ENCODE measurements at places on chromosomes 13 and 19. TPM values are rescaled to one million over a fixed set of nuclear protein-coding genes. Genes with fewer than 3 reads are reported as not detected.

DNA sequence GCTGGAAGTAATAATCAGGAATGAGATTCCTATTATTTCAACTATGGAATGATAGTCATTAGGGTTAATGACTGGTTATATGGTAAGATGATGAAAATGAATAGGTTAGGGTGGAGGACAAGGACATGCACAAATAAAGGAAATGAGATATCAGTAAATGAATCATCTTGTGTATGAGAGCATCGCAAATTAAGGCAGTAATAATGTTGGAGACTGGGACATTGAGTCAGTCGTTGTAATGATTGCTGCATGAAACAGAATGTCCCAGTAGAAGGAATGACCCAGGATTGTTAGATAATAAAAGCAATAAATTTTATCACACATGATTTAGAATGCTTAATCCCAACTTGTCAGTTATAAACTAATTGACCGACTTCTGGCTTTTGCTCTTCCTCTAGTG lies 1733.7 kb upstream of the PCDH20 start:
- DNase-seq = no peak

DNA sequence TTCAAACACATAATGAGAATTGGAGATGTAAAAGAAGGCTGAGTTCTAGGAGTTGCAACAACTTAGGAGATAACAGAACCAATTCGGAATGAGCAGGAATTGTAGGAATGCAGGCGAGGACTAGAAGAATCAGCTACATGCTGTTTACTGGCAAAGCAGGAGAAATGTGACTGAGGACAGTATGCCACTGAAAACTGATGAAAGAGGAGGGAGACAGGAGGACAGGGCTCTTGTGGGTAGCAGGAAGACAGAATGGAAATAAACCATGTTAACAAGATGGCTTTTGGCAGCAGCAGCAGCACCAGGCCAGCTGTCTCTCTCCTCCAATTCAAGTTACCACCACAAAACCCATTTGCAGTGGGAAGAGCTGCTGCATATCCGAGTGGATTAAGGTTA lies 91.0 kb upstream of the SLC15A1 start:
- no peak for DNase-seq

DNA sequence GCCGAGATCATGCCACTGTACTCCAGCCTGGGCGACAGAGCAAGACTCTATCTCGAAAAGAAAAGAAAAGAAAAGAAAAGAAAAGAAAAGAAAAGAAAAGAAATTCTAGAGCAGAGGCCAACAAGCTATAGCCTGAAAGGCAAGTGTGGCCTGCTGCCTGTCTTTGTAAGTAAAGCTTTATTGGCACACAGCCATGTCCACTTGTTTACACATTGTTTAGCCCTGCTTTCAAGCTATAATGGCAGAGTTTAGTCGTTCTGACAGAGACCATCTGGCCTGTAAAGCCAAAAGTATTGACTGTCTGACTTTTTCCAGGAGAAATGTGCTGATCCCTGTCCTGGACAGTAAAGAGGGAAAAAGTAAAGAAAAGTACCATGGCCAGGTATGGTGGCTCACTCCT lies 18.3 kb downstream of the NWD1 start:
- DNase-seq = no peak

DNA sequence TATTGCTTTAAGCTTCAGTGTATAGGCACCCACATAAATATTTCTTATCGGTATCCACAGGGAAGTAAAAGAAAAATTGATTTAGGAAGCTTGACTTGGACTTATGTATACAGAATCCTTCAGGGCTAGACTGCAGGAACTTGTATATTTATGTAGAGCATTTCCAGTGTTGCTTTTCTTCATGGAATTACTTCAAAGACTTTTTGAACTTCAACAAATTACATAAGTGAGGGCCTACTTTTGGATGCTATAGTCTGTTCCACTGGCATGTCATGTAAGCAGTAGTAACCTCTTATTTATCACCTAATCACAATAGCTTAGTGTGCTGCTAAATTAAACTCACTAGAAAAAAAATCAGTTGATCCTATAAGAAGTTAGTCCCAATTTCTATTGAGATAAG lies 557.9 kb upstream of the SLITRK6 start:
- DNase-seq = no peak

DNA sequence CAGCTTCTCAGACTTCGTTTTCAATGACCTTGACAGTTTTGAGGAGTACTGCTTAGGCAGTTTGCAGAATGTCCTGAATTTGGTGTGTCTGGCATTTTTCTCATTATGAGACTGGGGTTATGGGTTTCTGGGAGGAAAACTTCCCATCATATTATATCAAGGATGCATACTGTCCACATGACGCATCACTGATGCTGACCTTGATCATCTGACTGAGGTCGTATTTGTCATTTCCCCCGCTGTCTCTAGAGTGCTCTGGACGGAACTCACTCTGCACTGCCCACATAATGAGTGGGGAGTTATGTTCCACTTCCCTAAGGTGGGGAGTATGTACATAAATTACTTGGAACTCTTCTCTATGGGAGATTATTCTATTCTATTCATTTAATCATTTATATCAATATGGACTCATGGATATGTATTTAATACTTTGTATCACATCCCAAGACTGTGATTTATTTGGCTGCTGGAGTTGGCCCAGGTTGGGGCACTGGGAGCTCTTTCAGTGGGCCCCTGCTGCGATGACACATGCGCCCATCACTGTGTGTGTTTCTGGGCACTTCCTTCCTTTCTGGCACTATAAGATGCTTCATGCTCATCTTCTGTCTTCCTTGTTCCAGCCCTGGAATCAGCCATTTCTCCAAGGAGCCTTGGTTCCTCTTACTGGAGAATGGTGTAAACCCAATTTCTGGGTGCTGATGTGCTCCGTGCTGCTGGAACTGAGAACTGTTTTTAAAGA lies 138.6 kb downstream of the MIPEP start:
- no peak for DNase-seq

DMPK gene
- 95.0 TPM for total RNA-seq

DHDH gene
- total RNA-seq = not detected

DNA sequence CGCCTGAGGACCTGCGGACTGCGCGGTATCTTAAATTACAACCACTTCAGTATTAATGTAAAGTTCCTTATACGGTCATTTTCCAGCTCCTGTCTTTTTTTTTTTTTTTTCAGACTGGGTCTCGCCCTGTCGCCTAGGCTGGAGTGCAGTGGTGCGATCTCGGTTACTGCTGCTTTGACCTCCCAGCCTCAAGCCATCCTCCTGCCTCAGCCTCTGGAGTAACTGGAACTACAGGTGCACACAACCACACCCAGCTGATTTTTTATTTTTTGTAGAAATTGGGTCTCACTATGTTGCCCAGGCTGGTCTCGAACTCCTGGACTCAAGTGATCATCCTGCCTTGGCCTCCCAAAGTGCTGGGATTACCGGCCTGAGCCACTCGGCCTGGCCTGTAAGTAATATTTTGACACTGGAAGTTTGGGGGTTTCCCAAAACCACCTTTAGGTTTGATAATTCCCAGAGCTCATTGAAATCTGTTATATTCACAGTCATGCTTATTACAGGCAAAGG lies 406 bp upstream of the EID2B start:
- no peak for DNase-seq

DNA sequence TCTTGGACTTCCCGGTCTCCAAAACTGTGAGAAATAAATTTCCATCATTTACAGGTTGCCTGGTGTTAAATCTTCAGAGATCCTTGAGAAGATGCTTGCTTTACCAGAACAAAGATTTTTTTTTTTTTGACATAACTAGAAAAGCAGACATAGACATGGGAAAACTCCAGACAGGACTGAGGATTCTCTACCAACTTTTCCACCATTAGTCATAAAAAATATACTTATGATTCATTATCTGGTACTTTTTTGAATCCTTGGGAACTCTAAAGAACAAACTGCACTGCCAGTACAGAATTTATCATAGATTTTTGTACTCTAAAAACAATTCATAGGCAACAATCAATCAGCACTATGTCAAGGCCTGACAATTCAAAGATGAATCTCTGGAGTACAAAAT lies 487.6 kb downstream of the EFNB2 start:
- no peak for DNase-seq

DIAPH3 gene
- 20.7 TPM for total RNA-seq

- no peak for DNase-seq
These were observed 10.5 kb downstream of the NAXD start for GRCh38 chr13:110625771-110626321.

DNA sequence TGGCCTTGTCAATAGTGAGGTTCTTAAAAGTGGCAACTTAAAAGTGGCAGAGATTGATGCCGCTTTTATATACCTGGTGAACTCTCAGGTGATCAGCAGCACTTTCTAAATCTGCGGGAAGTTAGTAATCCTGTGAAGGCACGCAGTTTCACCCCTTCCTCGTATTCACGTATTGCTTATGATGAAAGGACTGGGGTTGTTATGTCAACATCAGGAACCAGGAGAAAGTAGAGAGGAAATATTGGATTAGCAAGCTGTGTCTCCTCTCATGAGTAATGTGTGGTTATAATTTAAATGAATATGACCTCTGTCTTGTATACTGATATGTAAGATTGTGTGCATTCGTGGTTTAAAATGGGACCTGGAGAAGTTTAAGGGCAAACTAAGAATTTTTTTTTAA lies 544.6 kb downstream of the SLITRK6 start:
- DNase-seq = no peak

- peak; percentile 92 for DNase-seq
These were observed 40.8 kb downstream of the BBC3 start for GRCh38 chr19:47190167-47190727.

KLHL1 gene
- total RNA-seq = not detected

COMP gene
- 10.6 TPM for total RNA-seq

CLEC17A gene
- not detected for total RNA-seq

DNA sequence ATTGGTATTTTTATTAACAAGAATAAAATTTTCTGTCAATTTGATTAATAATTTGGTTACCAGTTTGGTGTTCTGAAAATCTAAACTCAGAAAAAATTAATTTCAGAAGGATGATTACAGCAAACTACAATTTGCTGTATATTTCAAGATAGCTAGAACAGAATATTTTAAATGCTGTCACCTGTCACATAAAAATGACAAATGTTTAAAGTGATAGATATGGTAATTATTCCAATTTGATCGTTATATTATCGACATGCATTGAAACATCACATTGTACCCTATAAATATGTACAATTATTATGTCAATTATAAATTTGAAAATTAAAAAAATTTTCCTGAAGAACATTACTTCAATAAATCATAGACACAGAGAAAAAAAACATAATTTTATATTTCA lies 56.9 kb upstream of the SLITRK5 start:
- DNase-seq = no peak

- no peak for DNase-seq
These were observed 87.0 kb upstream of the HTR2A start for GRCh38 chr13:46983881-46984280.

CFAP97D2 gene
- not detected for total RNA-seq

GRCh38 chr19:58196901-58197616 lies 14.2 kb downstream of the ZNF274 start:
- DNase-seq = no peak

TJP3 gene
- not detected for total RNA-seq

DNA sequence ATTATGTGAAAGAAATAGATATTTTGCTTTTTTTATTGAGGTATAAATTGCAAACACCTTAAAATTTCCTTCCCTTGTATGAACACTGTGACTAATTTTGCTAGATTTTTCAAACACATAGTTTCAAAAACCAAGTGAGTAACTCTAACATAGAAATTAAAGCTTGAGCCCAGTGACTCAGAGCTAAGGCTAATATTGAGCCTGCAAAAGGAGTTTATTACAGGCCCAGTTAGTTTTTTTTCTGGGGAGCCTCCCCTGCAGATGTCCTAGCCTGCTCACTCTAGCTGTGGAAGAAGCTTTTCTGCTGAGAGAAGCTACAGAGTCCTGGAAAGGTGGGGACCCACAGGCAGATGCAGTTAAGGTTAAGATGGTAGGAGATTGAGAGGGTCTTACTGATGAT lies 3.4 kb downstream of the ZNF430 start:
- no peak for DNase-seq

KLK4 gene
- total RNA-seq = not detected

DNA sequence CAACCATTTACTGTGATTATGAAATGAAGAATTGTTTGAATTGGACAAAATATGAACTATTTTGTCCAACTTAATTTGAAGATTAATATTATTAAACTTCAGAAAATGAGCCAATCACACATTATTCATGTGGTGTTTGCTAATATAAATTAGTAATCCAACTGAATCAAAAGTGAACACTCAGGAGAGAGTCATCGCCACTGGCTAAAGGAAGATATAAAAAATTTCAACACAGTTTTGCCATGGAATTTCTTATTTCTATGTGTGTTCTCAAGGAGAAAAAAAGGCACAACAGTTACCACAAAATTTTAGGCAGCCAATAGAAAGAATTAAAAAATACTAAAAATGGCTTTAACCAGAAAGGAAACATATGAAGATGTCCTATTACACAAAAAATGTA lies 2683.8 kb downstream of the PCDH9 start:
- DNase-seq = no peak

GRCh38 chr13:29853131-29853530 lies 2.7 kb upstream of the UBL3 start:
- DNase-seq = no peak

DNA sequence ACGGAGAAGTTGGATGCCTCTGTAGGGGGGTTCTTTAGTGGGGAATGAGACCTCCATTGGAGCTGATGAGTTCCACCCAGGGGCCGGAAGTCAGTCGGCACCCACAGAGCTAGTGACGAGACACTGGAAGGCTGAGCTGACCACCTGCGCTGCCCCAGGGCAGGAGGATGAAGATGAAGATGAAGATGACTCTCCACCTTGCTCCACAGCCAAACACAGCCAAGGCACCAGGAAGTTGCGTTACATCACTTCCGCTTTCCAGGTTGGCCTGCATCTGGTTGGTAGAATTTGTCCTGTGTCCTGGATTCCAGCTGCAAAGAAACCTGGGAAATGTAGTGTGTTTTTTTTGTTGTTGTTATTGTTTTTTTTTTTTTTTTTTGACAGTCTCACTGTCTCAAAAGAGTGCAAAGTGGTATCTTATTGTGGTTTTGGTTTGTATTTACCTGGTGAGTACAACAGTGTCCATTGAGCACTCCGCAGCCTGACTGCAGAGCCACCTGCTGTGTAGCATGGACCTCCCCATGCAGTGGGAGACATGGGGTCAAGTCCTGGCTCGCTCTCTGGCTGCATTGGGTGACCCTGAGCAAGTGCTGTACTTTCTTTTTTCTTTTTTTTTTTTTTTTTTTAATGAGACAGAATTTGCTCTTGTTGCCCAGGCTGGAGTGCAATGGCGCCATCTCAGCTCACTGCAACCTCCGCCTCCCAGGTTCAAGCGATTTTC lies 1.9 kb downstream of the TBC1D17 start:
- DNase-seq = peak; percentile 62
